ENCODE measurements at places on chromosomes 6 and 20.
A peak's percentile ranks its signal among the peaks of the same experiment; 100 is the strongest.

DNA sequence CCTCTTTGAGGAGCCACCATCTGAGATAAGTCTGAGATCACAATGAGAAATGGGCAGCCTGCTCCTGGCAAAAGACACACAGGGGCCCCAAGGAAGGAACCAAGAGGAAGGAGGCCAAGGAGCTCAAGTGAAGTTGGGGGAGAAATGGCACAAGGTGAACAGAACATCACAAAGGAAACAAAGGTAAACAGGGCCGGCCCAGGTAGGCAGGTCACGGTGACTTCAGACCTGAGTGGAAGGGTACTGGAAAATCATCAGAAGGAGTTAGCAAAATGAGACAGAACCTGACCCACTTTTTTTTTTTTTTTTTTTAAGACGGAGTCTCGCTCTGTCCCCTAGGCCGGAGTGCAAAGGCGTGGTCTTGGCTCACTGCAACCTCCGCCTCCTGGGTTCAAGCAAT is 11.3 kb downstream of the ZMYND8 start:
- no peak for DNase-seq

GRCh38 chr20:10090588-10091166 is 55.9 kb downstream of the ANKEF1 start:
- no peak for DNase-seq

GRCh38 chr20:58542411-58543095 is 27.4 kb upstream of the APCDD1L start:
- no peak for DNase-seq

DNA sequence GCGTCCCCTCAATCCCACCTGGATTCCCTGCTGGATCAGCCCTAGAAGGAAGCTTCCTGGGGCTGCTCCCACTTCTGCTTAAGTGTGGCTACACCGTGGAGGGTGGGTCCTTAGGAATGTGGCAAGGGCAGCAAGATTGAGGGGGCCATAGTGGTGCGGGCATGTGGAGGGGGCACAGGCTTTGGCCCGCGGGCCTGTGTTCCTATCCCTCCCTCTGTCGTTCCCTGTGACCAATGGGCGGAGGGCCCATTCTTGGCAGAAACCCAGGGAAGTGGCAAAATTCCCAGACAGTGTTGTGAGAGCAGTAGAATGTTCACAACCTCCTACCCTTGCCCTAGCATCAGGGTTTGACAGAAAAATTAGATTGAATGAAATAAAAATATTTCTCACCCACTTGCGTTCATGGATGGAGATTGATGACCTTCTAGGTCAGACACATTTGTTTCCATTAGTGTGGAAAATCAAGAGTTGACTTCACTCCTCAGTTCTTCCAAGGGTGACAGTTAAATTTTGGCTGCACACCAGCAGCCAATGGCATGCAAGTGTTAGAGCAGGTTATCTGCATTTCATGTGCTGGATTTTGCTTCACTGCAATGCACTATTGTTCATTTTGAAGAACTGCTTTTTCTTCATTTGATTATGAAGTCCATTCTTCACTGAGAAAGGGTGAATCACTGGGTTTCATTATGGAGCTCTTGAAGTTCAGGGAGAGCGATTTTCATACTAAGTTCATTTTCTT is 49.3 kb upstream of the AHI1 start:
- no peak for DNase-seq

GRCh38 chr20:35329435-35330139 is 37.4 kb upstream of the FAM83C start:
- no peak for DNase-seq

- no peak for DNase-seq
Measured at GRCh38 chr20:50149481-50150254, 3.9 kb downstream of the PEDS1 start.

DNA sequence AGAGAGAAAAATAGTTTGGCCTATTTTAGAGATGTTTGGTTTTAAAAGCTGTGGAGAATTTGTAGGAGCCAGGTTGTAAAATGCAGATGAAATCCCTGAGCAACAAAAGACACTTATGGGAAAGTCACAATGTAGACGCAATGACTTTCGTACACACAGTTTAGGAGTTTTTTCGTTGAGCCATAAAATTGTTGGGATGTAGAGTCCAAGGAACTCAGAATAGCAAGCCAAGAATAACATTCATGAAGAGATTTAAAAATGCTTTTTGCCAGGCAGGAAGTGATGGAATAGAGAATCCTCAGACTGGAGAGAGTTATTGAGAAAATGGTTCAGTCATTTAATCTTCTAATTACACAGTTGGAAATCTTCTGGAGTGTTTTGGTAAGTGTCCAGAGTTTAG is 11.5 kb upstream of the PROKR2 start:
- DNase-seq = no peak

- no peak for DNase-seq
Measured at GRCh38 chr20:34315236-34315635, 12.1 kb upstream of the AHCY start.

DNA sequence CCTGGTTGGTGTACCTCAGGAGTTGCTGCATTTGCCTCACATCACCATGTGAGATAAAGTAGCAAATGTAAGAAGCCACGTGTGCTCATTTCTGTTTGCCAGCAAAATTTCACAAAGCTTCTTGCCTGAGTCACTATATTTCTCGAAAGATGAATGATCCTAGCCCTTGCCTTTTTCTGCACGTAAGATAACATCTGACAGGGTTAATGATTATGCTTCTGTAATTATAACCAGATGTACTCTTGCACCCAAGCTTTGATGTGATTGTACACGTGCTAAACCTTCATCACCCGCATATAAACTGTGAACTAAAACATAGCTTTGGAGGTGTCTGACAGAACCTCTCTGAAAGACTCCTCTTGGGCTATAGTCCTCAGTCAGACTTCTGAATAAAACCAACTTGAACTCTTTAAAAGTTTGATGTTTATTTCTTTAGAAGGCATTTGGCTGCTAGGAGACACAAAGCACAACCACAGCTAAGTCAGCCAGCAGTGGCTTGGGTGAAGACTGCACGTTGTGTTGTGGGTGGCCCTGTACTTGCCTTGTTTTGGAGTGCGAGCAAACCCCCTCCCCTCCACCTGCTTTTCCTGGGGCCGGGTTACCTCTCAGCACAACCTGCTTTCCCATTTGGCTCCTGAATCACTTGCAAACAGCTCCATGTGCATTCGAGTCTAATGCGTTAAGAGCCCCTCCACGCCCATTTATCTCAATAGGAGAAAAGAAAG is 19.3 kb downstream of the PROKR2 start:
- DNase-seq = no peak

- no peak for DNase-seq
Measured at GRCh38 chr6:152984513-152984872, 1.7 kb upstream of the FBXO5 start.

DNA sequence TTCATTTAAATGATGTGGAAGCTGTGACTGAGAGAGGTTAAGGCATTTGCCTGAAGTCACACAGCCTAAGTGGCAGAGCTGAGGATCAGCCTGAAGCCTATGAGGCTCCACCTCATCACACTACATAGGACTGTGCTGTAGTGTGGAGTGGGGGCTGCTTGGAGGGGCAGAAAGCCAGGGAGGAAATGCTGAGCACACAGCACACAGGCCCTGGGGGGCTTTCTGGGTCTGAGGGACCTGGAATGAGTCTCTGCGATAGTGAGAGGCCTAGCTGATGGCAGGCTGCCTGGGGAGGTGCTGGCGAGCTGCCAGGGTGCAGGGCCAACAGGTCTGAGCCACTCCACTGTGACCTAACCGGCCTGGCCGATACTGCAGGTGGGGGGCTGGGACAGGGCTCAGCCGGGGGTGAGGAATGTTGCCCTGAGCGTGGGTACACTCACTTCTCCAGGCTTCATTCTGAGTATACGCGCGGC is 2.2 kb upstream of the ARHGAP40 start:
- no peak for DNase-seq

DNA sequence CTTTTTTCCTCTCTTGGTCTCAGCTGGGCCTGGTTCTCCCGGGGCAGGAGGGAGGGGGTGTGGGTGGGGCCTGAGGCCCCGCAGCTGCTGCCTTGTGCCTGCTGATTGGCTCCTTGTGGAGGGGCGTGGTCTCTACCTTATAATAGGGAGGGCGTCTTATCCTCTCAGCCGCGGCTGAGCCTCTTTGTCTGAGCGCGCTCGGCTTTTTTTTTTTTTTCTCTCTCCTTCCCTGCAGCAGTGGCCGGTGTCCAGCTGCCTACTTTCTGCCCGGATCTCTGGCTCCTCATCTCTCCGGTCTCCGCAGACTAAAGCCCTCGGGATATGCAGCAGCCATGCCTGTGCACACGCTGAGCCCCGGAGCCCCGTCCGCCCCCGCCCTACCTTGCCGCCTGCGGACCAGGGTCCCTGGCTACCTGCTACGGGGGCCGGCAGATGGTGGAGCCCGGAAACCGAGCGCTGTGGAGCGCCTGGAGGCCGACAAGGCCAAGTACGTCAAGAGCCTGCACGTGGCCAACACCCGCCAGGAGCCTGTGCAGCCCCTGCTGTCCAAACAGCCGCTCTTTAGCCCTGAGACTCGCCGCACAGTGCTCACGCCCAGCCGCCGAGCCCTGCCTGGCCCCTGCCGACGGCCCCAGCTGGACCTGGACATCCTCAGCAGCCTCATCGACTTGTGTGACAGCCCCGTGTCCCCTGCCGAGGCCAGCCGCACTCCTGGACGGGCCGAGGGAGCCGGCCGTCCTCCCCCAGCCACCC is 11.1 kb downstream of the FAM110A start:
- peak; percentile 80 for DNase-seq

GRCh38 chr20:51198876-51199523 is 176.1 kb upstream of the KCNG1 start:
- no peak for DNase-seq

DNA sequence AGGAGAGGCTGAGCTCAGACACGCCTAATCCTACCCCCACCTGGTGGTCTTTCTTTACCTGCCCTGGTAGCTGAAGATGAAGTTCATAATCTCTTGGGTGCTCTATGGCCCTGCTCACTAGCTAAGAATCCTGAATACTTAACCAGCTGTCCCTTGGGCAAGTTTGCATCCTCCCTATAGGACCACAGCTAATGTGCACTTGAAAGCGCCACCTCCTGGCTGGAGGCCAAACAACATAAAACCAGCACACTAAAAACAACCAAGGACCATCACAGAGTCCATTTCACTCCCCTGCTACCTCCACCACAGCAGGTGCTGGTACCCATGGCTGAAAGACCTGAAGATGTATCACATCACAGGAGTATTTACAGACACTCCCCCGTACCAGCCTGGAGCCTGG is 155.5 kb upstream of the SLC24A3 start:
- no peak for DNase-seq

DNA sequence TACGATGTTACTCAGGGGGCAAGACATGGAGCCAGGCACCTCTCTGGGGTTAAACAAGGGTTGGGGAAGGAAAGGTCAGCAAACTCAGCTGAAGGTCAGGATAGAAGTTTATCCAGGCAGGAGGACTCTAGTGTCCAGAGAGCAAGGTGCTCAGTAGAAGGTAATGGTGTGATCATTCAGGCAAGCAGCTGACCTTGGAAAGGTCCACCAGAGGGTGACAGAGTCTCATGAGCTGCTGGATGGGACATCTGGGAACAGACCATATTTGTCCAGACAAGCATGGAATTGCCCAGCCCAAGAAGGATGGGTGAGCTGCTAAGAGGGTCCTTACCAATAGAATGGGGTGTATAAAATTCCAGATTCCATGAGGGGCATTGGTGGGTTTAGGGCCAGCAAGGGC is 89.5 kb downstream of the MAP3K7 start:
- DNase-seq = no peak

GRCh38 chr20:62609279-62609720 is 33.0 kb upstream of the SLCO4A1 start:
- DNase-seq = no peak

DNA sequence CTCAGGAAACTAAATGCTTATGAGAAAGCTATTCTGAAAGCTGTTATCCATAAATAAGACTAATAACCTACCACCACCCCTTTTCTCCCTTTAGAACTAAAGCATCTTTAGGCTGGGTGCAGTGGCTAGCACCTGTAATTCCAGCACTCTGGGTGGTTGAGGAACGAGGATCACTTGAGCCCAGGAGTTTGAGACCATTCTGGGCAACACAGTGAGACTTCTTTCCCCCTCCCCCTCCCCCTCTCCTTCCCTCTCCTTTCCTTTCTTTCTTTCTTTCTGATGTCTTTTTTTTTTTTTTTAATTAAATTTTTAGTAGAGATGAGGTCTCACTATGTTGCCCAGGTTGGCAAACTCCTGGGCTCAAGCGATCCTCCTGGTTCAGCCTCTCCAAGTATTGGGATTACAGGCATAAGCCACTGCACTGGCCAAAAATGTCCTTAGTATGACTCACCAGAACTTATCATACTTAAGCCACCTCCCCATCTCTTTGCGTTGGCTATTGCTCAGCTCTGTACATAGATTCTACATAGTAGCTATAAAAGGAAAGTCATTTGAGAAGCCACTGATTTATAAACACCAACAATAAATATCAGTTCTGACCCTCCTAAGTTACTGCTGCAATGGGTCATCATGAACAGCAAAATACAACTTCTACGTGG is 54.8 kb upstream of the SPDEF start:
- DNase-seq = no peak
